ENCODE measurements at places on chromosomes 13 and 19.

DNA sequence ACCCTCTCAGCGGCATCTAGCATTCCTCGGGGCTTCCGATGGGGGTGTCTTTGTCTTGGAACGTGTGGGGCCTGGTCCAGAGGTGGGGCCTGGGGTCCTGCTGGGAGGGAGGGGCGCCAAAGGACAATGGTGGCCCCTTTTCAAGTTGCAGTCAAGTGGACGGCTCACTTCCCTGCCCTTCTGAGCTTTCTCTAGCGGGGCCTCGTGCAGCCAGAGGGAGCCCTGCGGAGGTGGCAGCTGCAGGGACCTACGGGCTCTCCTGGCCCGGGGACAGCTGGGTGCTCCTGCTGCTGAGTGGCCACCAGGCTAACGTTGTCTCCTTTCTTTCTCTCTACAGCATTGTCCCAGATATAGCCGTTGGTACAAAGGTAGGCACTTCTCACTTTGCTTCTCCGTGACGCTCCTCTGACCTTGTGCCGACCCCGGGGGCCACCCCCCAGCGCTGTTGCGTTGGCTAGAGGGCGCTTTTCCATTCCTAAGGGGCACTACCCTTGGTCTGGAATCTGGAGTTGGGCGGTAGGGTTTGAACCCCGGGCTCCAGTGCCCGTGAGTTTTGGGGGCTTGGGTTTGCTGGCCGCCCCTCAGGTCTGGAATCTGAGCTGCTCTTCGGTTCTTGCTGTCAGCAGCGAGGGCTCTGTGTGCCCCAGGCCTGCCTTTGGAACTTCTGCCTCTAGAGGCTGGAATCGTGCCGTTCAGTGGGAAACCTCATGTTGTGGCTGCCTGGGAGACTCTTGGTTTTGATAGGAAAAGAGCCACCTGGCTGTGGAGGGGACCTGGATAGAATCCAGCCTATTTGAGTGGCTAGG, 2.0 kb downstream of the PTBP1 start:
- no peak for DNase-seq

DNA sequence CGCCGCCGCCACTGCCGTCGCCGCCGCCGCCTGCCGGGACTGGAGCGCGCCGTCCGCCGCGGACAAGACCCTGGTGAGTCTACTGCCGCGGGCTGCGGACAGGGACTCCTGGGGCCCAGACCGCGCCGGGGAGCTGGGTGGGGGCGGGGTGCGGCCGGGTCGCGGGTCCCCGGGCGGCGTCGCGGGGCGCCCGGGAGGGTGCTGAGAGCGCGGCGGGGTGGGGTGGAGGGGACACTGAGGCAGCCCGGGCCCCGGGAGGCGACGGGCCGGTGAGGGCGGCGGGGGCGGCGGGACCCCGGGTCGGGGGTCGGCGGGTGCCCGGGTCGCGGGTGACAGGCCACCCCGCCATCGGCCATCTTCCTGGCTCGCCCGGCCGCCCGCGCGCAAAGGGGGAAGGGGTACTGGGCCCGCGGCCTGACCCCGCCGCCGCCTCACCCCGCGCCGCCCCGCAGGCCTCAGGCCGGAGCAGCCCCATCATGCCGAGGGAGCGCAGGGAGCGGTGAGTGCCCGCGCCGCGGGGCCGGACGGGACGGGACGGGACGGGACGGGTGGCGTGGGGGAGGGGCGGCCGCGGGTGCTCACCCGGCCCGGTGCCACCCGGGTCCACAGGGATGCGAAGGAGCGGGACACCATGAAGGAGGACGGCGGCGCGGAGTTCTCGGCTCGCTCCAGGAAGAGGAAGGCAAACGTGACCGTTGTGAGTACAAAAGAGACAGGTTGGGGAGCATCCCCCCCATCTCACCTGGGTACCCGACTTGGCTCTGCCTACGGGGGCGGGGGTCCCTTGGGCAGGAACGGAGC, 489 bp downstream of the CCNE1 start:
- no peak for DNase-seq

- DNase-seq: no peak
These were observed 99.3 kb downstream of the EPSTI1 start for GRCh38 chr13:42892760-42893159.

GRCh38 chr13:22653866-22654265, 526.9 kb upstream of the SGCG start:
- no peak for DNase-seq

DNA sequence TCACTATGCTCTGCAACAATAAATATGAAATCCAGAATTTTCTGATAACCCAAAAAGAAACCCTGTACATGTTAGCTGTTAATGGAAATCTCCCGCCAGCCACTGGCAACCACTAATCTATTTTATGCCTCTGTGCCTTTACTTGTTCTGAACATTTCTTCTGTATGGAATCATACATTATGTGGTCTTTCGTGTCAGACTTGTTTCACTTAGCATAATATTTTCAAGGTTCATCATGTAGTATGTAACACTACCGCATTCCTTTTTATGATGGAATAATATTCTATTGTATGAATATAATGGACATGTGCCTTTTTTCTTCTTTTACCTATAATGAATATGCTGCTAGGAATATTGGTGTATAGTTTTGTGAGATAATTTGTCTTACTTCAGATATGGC, 1123.3 kb downstream of the EFNB2 start:
- no peak for DNase-seq
